ENCODE measurements at places on chromosomes 16 and 17.

DNA sequence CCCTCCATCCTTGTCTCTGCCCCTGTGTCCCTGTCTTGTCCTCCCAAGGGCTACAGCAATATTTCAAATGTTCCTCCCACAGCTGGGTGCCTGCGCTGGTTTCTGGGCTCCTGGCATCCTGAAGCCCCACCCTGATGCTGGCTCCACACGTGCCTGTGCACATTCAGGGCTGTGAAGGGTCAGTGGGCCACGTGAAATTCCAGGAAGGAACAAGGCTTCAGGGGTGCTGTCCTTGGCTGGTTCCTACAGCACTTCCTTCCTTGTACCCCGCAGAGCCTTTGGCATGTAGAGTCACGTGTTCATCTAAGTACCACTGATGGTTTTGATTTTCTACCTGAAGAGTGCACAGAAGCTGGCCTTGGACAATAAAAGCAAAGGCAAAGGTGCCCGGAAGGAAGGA is 57.7 kb upstream of the NLK start:
- no peaks in the 10 kb centered on the region for H3K36me3 ChIP-seq
- no peak for DNase-seq
- no peak overlapping the region for H3K27ac ChIP-seq
- peaks cover 5% of the 10 kb centered on the region for H3K4me1 ChIP-seq
- H3K4me3 ChIP-seq, result no peak overlapping the region
- H3K27me3 ChIP-seq, result peaks cover 9% of the 10 kb centered on the region

DNA sequence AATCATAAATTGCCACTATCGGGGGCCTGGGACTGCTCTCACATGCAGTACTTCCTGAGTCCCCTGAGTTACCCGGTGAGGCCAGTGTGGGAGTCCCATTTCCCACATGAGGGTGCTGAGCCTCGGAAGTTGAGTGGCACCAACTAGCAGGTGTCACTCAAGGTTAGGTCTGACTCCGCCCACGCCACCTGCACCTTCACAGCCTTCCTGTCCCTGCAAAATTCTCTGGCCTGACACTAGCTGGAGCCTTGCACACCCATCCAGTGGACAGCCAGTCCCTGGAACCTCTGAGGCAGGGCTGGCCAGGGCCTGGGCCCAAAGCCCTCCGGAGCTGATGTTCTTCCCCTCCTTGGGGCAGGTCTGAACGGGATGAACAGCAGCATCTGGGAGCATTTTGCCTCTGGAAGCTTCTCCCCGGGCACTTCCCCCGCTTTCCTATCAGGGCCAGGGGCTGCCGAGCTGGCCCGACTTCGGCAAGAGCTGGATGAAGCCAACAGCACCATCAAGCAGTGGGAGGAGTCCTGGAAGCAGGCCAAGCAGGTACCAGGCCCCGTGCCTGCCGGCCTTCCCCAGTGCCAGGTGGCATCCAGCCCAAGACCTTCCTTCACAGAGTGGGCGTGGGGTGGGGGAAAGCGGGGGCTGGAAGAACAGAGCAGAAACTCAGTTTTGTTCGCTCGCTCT is 21.9 kb downstream of the UNC13D start:
- H3K4me3 ChIP-seq, result no peak overlapping the region
- peaks cover 9% of the 10 kb centered on the region for H3K36me3 ChIP-seq
- H3K27ac ChIP-seq, result no peak overlapping the region
- H3K27me3 ChIP-seq, result peaks cover 3% of the 10 kb centered on the region
- H3K4me1 ChIP-seq, result no peaks in the 10 kb centered on the region
- DNase-seq, result no peak

- DNase-seq, result no peak
- no peak overlapping the region for H3K27ac ChIP-seq
- H3K4me1 ChIP-seq, result peaks cover 14% of the 10 kb centered on the region
- no peak overlapping the region for H3K4me3 ChIP-seq
- no peaks in the 10 kb centered on the region for H3K36me3 ChIP-seq
Observed at GRCh38 chr17:47225436-47225858, 16.3 kb downstream of the MYL4 start.

- H3K27me3 ChIP-seq, result no peaks in the 10 kb centered on the region
- H3K27ac ChIP-seq, result no peak overlapping the region
- no peaks in the 10 kb centered on the region for H3K36me3 ChIP-seq
- no peak for DNase-seq
Observed at GRCh38 chr16:87231911-87232310, 85.3 kb downstream of the C16orf95 start.

- H3K27ac ChIP-seq, result no peak overlapping the region
- no peak for DNase-seq
- no peaks in the 10 kb centered on the region for H3K36me3 ChIP-seq
- peaks cover 19% of the 10 kb centered on the region for H3K4me1 ChIP-seq
- H3K27me3 ChIP-seq, result no peaks in the 10 kb centered on the region
Observed at GRCh38 chr16:2004795-2005517, 4.7 kb downstream of the ZNF598 start.

DNA sequence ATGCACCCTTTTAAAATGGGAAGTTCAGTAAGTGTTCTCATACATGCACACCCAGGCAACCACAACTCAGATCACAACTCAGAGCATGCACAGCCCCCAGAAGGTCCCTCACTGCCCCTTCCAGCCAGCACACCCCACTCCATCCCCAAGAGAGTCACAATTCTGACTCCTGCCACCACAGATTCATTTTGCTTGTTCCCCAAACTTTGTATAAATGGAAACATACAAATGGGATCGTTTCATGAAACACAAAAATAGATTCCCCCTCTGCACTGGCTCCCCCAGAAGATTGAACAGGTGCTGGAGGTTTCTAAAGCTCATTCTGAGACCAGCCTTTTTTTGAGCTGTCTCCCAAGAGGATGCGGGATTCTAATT is 3.3 kb upstream of the TNFRSF13B start:
- no peaks in the 10 kb centered on the region for H3K36me3 ChIP-seq
- no peak for DNase-seq
- H3K27me3 ChIP-seq, result peaks cover 8% of the 10 kb centered on the region
- H3K27ac ChIP-seq, result no peak overlapping the region

GRCh38 chr17:17892731-17893130 is 55.9 kb upstream of the SREBF1 start:
- DNase-seq, result no peak
- peaks cover 6% of the 10 kb centered on the region for H3K36me3 ChIP-seq
- no peak overlapping the region for H3K4me3 ChIP-seq
- no peak overlapping the region for H3K27ac ChIP-seq
- no peaks in the 10 kb centered on the region for H3K27me3 ChIP-seq

GRCh38 chr17:67449065-67449464 is 72.0 kb downstream of the PITPNC1 start:
- H3K27ac ChIP-seq, result no peak overlapping the region
- H3K4me1 ChIP-seq, result peaks cover 19% of the 10 kb centered on the region
- H3K4me3 ChIP-seq, result no peak overlapping the region
- no peaks in the 10 kb centered on the region for H3K36me3 ChIP-seq
- no peak for DNase-seq

DNA sequence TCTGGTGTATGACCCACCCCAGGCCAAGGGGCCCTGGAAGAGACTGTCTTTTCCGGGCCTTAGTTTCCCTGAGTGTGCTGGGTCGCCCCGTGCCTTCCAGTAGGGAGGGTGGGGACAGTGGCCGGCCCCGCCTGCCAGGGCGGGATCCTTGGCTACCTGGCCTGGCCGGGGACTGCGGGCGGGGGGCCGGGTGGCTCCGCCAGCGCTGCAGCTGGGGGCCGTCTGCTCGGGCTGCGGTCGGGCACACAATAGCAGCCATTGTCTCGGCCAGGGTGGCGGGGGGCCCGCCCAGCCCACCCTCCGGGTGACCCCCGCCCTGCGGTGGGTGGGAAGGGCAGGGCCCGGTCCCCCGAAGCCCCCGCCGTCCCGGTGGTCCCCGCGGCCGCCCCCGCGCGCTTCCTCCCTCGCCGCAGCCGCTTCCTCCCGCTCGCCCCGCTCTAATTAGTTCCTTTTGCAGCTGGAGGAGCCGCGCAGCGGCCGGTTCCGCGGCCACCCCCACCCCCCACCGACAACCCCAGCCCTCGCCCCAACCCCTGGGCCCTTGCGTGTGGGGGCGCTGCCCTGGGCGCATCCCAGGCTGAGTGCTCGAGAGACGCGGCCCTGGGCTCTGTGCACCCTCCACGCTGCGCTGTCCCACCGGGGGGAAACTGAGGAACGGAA is 11.6 kb downstream of the GLIS2 start:
- H3K36me3 ChIP-seq, result no peaks in the 10 kb centered on the region
- H3K4me1 ChIP-seq, result peaks cover 15% of the 10 kb centered on the region
- H3K27me3 ChIP-seq, result no peaks in the 10 kb centered on the region
- no peak for DNase-seq
- H3K27ac ChIP-seq, result no peak overlapping the region

- no peaks in the 10 kb centered on the region for H3K36me3 ChIP-seq
- DNase-seq, result no peak
- no peak overlapping the region for H3K4me3 ChIP-seq
Observed at GRCh38 chr17:74922172-74922571, 883 bp downstream of the USH1G start.

DNA sequence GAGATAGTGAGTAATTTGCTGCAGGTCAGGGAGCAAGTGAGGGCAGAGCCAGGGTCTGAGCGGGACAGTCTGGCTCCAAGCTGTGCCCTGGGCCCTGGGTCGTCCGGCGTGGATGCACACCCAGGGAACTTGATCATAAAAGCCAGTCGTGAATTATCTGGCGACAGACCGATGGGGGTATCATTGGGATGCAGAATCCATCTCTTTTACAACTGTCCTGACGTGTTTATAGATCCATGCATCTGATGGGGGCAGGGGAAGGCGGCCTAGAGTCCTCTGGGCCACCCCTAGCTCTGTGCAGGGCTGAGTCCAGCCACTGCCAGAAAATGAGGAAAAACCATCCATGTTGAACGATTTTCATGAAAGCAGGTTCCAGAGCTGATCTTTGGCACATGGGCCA is 332.8 kb downstream of the C16orf95 start:
- H3K27me3 ChIP-seq, result peaks cover 6% of the 10 kb centered on the region
- no peaks in the 10 kb centered on the region for H3K4me1 ChIP-seq
- peak overlapping the region; percentile 12 for H3K27ac ChIP-seq
- no peak overlapping the region for H3K4me3 ChIP-seq
- no peaks in the 10 kb centered on the region for H3K36me3 ChIP-seq
- DNase-seq, result no peak

- no peak overlapping the region for H3K27ac ChIP-seq
- no peaks in the 10 kb centered on the region for H3K27me3 ChIP-seq
- H3K4me3 ChIP-seq, result no peak overlapping the region
- H3K4me1 ChIP-seq, result peaks cover 23% of the 10 kb centered on the region
Observed at GRCh38 chr16:57257455-57258070, 12.5 kb downstream of the ARL2BP start.

DNA sequence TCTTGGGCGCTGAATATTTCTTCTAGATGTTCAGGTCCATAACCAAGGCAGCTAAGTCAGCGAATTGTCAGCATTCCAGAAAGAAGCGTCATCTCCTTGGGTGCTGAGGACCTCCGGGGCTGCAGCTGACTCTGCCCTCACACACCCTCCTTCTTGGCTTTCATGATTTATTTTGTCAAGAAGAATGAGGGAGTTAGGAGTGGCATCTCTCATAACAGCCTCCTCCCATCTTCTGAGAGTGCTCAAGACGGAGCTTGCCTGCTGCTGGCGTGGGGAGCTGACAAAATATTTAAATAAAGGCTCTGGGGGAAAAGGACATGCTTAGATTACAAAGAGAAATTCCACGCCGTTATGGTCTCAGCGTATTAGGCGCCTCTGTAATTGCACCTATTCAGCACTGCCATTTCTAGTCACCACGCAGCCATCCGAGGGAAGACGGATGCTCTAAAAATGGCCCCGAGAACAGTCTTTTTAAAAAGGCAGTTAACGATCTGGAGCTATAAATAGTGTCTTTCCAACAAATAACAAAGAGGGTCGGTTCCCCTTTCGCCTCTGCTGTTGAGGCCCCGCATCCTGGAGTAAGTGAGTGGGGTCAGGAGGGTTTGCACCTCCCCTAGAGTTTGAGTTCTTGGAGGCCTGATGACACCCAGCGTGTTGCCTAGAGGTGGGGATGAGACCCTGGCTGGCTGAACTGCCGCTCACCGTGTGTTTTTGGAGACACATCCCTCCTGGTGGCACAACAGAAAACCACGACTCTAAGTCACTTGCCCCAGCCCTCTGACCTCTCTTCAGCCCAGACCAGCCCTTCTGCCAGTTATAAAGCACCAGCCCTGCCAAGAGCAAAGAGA is 187.0 kb downstream of the CCDC182 start:
- peak overlapping the region; percentile 74 for H3K4me3 ChIP-seq
- peaks cover 91% of the 10 kb centered on the region for H3K4me1 ChIP-seq
- no peaks in the 10 kb centered on the region for H3K36me3 ChIP-seq
- H3K27ac ChIP-seq, result peak overlapping the region; percentile 98

DNA sequence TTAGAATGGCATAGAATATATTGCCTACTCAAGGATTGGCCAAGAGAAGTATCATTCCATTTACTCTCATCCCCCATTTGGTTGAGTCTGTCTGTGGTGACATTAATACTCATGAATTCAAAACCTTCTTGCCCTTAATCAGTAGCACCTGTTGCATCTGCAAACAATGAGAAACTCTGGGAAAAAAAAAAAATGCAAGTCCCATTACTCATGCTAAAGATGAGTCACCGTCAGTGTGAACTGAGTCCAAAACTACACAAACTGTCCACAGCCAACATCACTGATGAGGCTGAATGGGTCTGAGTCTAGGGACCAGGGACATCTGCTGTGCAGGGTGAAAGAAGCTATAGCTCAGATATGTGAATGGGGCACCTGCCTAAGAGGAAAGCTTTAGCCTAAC is 96.9 kb upstream of the ADAMTS18 start:
- no peak overlapping the region for H3K27ac ChIP-seq
- no peaks in the 10 kb centered on the region for H3K4me1 ChIP-seq
- no peak for DNase-seq
- H3K36me3 ChIP-seq, result peaks cover 3% of the 10 kb centered on the region

- no peak overlapping the region for H3K27ac ChIP-seq
- no peaks in the 10 kb centered on the region for H3K36me3 ChIP-seq
- DNase-seq, result no peak
Observed at GRCh38 chr17:34728771-34729310, 149.5 kb downstream of the TMEM132E start.

DNA sequence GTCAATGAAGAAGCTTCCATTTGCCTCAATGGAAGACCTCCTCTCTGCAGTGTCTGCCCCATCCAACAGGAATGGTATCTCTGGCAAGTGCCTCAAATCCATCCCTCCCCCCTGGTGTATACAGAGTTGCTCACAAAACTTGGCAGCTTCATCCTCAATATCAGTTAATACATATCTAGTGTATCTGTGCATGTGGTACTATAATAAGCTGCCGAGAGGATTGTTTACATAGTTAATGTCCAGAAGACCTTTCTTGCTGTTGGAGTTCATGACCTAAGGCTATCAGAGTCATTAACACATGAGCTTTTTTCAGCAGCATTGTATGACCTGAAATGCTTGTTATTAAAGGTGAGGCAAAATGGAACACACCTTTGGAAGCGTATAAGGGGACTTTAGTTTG is 14.0 kb upstream of the RASL10B start:
- H3K27me3 ChIP-seq, result no peaks in the 10 kb centered on the region
- H3K4me1 ChIP-seq, result no peaks in the 10 kb centered on the region
- H3K27ac ChIP-seq, result no peak overlapping the region
- H3K36me3 ChIP-seq, result peaks cover 7% of the 10 kb centered on the region

GRCh38 chr16:50244140-50244503 is 22.2 kb upstream of the ADCY7 start:
- no peak overlapping the region for H3K27ac ChIP-seq
- peaks cover 51% of the 10 kb centered on the region for H3K27me3 ChIP-seq
- no peak for DNase-seq
- H3K36me3 ChIP-seq, result no peaks in the 10 kb centered on the region
- peaks cover 8% of the 10 kb centered on the region for H3K4me1 ChIP-seq

- DNase-seq, result no peak
- H3K27ac ChIP-seq, result no peak overlapping the region
- no peaks in the 10 kb centered on the region for H3K27me3 ChIP-seq
- no peak overlapping the region for H3K4me3 ChIP-seq
Observed at GRCh38 chr17:17201907-17202306, 4.2 kb downstream of the PLD6 start.

GRCh38 chr17:52227926-52228325 is 69.4 kb upstream of the CA10 start:
- DNase-seq, result no peak
- no peaks in the 10 kb centered on the region for H3K36me3 ChIP-seq
- no peaks in the 10 kb centered on the region for H3K27me3 ChIP-seq
- no peak overlapping the region for H3K4me3 ChIP-seq
- H3K4me1 ChIP-seq, result peaks cover 20% of the 10 kb centered on the region
